Astrocyte of the cerebellum (primary cell): ENCODE measurements at places on chromosomes 16 and 17.

- no peak for DNase-seq
These were observed 72.2 kb downstream of the CLEC16A start for GRCh38 chr16:11016524-11016988.

- DNase-seq = no peak
These were observed 56.8 kb downstream of the SLC47A1 start for GRCh38 chr17:19590451-19590850.

DNA sequence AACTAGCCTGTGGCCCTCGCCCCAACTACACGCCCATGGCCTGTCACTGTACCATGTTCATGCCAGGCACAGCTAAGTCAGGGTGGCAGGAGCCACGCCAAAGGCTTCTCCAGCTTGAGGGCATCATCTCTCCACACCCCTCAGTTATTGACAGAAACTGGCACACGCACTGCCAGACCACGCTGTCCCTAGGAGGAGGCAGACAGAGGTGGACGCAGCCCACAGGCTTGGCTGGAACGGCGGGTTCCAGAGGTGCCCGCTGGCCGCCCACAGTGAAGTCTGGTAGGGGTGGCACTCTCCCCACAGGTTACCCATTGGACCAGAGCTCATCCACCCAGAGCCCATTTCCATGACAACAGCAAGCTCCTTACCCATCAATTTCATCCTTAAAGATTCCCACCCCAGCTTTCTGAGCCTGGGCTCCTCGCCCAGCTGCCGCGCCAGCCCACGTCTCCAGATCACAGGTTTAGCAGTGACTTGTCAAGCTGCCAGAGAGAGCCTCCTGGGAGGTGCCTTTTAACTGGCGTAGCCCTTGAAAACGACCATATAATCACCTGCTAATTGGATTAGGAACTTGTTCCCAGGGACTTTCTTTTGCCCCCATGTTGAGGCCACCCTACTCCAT, 27.9 kb downstream of the RPRML start:
- no peak for DNase-seq

DNA sequence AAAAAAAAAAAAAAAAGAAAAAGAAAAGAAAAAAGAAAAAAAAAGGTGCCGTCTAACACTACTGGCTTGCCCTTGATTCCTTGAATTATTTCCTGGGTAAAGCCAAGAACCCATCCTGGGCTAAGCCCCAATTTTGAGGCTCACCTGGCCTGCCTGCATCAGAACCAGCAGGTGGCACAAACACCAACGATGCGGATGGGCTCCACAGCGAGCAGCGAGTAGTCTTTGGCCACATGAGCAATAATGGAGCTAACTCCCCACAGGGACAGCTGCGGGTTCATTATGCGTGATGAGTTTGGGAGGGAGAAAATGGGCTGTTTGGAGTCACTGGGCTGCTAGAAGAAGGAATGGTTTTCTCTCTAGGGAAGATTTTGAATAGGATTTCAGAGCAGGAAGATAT, 91.1 kb downstream of the ASIC2 start:
- no peak for DNase-seq

GRCh38 chr16:11665071-11665491, 3.2 kb upstream of the SNN start:
- DNase-seq = no peak

DNA sequence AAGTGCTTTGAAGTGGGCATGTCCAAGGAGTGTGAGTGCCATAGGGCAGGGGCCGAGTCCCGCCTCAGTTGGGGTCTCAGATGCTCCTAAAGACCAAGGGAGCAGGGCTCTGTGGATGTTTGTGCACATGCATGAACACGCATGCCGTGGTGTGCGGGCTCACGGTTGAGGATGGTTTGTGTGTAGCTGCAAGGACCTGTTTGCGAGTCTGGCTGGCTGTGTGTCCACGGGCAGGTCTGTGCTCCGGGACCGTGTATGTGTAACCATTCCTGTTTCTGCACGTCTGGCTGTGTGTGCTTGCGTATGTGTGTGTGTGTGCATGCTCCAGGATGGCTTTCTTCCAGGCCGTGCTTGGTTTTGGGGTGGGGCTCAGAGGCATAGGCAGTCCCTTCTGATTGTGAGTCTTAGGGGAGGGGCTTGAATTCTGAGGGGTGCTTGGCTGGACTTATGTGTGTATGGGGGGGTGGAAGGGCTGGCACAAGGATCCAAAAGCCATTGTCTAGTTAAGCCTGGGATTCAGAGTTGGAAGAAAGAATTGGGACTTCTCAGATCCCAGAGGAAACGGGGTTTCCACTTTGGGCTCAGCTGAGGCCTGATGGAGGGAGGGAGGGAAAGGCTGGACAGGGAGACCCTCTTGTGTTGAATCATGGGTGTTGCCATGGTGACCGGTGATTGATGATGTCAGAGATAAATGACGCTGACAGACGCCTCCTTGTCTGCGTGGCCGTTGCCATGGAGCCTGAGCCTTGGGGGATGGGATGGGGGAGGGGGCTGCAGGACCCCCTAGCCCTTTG, 14.4 kb downstream of the GJD3 start:
- DNase-seq = no peak
